ENCODE measurements at places on chromosomes 3 and 15.

DNA sequence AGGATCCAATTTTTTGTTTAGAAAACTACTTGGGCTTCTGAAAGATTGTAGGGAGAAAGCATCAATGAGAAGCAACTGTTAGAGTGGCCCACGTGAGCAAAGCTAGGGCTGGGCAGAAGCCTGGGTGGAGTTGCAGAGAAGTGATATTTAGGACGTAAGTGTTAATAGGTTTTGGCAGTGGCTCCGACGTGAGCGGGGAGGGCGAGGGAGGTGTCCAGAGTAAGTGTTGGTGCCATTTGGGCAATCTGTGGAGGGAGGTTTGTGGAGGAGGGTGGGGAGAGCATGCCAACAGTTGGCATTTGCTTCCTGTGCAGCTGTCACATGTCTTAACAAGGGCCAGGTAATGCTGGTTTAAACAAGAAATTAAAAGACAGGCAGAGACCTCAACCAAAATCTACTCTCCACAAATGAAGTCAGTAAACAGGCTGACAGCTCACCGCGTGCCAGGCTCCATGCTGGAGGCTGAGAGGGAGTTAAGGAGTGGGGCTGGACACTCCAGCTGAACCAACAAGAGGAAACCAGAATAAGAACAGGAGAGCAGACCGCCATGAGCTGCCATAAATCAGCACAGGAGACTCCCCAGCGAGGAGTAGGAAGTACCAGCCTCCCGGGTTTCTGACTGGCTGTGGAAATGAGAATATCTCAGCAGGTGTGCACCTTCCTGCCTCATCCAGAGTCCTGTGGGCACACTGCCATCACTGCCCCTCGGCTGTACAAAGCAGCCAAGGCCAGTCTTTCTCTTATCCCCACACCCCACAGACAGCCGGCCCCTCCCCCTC, 232.6 kb downstream of the ABHD5 start:
- no peak for DNase-seq

DNA sequence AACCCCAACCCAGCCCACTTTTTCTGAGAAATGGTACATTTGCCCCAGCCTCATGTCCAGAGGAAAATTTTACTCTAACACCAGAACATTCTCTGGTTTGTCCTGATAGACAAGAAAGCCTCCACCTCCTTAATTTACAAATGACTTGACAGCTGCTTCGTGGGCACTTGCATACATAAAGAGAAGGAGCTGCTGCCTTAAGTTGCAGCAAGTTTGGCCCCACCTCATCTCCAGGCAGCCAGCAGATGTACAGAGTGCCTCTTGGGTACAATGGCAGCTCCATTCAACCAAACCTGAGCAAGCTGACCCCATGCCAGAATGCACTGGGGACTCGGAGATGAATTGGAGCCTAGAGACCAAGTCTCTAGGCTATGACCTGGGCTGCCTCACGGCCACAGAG, 6.2 kb upstream of the H1-8 start:
- no peak for DNase-seq

DNA sequence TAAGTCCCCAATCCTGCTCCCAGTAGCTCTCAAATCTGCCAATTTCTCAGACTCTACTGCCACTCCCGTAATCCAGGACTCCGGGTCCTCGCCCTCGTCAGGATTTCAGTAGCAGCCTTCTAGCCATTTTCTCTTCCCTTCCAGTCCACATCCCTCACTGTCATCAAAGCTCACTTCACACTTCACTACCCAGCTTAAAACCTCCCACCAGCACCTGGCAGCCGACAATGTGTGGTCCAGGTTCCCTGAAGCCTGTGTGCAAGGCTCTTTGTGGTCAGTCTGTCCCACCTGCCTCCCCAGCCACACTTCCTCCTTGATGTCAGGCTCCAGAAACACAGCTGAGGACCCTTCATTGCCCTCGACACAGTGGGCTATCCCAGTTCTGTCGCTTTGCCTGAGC, 304.5 kb upstream of the ROPN1 start:
- no peak for DNase-seq

GRCh38 chr3:188510366-188510765, 356.4 kb downstream of the LPP start:
- DNase-seq: no peak

- DNase-seq: no peak
Measured at GRCh38 chr3:111751961-111752360, 107.1 kb upstream of the PHLDB2 start.

DNA sequence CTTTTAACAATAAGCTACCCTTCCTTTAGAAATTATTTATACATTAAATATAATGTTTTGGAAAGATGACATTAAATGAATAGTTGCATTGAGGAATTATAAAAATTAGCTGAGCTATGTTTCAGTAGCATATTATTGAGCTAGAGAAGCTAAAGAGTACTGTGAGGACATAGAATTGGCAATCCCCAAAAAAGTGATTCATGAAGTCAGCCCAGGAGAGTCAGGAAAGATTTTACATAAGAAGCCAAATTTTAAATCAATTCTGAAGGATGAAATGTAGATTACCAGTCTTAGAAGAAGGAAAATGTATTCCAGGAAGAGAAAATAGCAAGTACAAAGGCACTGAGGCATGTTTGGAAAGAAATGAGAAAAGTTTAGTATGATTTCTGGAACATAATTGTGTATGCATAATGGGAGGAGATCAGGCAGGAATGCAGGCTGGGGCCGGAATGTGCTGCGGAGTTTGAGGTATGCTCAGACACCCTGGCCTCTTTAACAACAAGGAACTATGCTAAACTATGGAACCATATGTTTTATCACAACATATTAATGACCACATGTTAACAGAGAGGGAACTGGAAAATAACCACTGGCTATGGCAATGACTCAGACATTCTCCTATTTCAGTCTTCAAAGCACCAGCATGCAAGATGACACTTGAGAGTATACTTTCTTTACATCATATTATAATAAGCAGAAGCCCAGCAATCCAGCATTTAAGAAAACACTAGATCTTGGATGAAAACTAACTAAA, 103.3 kb upstream of the COL8A1 start:
- no peak for DNase-seq

- DNase-seq: no peak
Measured at GRCh38 chr15:95940431-95940985, 390.0 kb upstream of the NR2F2 start.

DNA sequence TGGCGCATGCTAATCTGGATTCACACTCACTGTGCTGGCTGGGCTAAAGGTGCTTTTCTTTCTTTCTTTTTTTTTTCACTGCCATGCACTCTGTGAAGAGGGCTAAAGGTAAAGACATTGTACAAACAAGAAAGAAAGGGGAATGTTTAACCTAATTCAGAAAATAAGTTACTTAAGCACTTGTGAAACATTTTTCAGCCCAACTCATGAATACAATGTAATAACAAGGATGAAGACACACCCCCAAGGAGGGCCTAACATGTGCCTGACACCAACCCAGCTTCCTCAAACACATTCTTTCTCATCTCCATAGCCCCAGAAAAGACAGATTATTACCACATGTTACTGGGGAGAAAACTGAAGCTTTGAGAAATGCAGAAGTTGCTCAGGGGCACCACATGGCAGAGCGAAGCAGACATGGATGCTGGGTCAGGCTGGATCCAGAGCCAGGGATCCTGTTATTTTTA, 5.7 kb downstream of the STIMATE start:
- no peak for DNase-seq

DNA sequence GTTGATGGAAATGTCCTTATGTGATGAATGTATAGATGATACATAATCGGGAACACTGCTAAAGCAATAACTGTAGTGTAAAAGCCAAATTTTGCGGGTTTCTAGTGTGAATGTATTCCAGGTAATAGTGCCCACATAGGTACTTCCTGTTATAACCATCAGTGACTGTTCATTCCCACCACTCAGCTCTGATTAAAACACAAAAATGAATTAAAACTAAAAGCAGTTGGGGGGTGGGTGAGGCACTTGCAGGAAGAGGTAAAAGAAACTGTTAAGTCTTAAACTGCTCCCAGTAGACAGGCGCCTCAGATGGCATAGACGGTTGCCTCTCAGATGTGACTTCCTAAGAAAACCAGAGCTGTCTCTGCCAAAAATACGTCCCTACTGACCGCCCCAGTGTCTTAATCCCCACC, 893 bp upstream of the MTHFS start:
- peak; percentile 22 for DNase-seq

DNA sequence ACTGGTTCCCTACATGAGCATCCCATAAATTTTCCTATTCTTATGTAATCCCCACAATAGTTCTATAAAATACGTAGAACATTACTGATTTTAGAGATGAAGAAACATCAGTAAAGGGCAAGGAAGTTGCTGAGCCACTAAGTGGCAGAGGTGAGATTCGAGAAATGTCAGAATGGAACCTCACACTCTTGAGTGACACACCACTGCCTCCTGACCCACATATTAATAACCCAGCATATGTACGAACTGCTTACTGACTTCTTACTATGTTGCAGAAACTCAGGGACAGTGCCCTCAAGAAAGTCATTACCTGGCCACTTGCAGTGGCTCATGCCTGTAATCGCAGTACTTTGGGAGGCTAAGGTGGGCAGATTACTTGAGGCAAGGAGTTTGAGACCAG, 1022.4 kb downstream of the FHIT start:
- DNase-seq: no peak

DNA sequence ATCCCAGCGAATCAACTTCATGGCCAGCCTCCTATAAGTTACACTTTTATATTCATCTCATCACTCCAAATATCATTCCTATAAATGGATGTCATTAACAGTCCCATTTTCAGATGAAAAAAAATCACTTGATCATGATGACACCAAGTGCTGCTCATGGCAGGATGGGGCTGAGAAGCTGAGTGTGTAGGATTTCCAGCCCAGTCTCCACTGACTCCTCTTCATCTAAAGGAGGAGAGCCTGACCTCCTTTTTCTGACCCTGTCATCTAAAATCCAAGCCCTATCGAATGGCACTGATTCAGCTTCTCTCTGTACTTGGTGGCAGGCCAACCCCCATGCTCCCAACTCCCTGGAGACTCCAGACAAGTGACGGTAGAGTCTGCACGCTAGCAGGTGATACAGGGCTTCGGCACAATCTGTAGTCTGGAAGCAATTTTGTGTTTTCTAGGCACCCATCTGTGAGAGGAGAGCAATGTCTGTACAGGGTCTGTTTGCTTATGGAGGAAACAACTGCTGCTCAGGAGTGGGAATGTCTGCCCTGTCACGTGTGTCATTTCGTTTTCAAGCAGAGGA, 103.2 kb downstream of the EPHB1 start:
- DNase-seq: no peak

DNA sequence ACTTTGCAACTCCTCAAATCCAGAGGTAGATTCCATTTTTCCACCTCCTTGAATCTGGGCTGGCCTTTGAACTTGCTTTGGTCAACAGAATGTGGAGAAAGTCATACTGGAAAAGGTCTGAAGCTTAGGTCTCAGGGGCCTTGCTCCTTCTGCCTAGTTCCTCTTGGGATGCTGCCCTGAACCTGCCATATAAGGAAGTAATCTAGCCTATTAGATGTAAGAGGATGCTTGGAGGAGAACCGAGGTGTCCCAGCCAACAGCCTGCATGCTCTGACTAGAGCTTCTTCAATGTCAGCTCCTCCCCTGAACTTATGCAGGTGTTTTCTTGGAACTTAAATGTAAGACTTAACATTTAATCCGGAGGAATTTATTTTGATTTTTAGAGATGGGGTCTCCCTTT, 2.0 kb upstream of the TMED3 start:
- DNase-seq: no peak

DNA sequence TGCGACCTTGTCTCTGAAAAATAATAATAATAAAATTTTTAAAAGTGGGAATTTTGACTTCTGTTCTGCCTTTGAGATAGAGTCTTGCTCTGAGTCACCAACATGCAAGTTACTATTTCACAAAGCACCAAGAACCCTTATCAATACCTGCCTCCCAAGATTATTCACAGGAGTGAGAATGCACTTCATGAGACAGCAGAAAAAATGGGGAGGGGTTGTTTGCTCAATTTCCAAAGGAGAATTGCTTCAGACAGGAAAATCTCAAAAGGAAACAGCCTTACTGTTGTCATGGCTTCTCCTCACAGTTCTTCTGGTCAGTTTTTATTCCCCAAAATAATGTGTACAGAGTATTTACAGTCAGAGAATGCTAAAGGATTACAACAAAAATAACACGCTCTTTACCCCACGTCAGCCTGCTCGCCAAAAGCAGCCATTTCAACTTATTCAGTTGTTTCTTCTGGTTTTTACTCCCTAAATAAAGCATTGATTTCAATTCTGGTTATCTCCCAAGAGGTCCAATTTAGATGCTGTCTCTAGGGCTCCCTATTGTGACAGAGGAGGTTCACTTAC, 89.0 kb downstream of the PPCDC start:
- no peak for DNase-seq

DNA sequence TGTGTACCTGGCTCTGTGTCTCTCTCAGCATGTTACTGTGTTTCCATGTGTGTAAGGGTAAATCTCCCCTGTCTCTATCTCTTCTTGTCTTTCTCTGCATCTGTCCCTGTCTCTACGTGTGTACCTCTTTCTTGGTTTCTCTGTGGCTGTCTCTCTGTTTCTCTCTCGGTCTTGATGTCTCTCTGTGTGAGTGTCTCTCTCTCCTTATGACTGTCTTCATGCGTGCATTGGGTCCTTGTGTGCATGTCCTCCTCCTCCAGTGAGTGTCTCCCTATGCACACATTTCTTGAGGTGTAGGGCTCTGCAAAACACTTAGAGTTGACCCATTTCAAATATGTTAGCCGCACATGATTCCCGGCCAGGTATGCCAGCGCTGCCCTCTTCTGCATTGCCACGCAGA, 903.3 kb upstream of the CFAP20DC start:
- DNase-seq: no peak

DNA sequence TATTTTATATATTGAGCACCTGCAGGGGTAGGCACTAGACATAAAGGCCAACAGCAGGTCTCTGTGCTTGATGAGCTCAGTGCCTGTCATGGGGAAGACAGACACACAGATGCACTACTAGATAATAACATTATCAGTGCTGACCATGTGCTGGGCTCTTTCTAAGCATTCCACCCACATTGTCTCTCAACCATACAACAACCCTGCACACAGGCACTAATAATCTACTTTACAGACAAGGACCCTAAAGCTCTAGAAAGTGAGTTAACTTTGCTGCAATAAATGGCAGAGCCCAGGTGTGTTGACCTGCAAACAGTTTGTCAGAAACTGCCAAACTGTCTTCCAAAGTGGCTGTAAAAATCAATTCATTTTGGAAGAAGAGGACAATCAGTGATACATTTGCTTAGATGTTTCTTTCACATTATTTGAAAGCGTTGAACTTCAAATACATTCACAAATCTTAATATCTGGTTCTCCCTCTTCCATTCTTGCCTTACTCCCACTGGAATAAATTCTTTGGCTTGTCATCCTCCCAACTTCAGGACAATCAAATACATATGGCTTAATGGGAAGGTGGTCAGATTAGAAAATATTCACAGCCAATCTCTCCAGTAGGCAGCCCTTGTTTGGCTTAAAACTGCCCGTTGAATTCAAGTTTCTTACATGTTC, 11.0 kb upstream of the PP2D1 start:
- no peak for DNase-seq

- no peak for DNase-seq
Measured at GRCh38 chr15:67777773-67778172, 47.5 kb upstream of the SKOR1 start.

Data from stimulated activated CD4-positive, alpha-beta T cell treated with anti-CD3 and anti-CD28 coated beads, Interleukin-4, amount 100 ng/mL, for 4 hours (primary cell).